ENCODE measurements at places on chromosomes 3 and 15.
A peak's percentile ranks its signal among the peaks of the same experiment; 100 is the strongest.

DNA sequence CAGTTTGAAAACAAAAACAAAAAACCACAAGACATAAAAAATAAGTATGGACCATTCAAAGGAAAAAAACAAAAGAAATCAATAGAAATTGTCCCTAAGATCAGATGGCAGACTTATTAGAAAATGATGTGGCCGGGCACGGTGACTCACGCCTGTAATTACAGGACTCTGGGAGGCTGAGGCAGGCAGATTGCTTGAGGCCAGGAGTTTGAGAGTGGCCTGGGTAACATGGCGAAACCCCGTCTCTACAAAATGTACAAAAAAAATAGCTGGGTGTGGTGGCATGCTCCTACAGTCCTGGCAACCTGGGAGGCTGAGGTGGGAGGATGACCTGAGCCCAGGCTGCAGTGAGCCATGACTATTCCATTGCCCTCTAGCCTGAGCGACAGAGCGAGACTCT is 16.6 kb downstream of the SPCS1 start:
- no peak for DNase-seq

GRCh38 chr3:17755836-17756235 is 13.4 kb upstream of the TBC1D5 start:
- DNase-seq: no peak

GRCh38 chr3:115982629-115983028 is 359.3 kb downstream of the GAP43 start:
- no peak for DNase-seq

GRCh38 chr3:150238995-150239619 is 169.0 kb upstream of the TSC22D2 start:
- DNase-seq: no peak

GRCh38 chr3:19947549-19948225 is 790 bp downstream of the RAB5A start:
- DNase-seq: peak; percentile 44

- no peak for DNase-seq
These were observed 17.8 kb upstream of the ZFYVE19 start for GRCh38 chr15:40789119-40789518.

DNA sequence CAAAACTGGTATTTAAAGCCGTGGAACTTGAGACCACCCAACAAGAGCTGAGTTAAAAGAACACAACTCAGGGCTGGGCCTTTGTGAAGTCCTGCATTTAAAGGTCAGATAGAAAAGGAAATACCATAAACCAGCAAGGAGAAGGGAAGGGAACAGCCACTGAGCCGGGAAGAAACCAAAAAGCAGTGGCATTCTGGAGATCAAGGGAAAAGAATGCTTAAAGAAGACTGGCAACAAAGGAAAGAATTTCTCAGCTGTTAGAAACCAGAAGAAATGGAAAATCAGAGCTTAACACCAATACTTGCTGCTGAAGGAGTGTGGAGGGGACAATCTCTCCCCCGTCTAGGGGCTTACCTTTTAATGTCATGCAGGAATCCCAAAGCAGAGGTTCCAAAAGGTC is 247.4 kb upstream of the CHRNA7 start:
- no peak for DNase-seq

GRCh38 chr15:58738046-58738707 is 11.3 kb downstream of the ADAM10 start:
- no peak for DNase-seq

- no peak for DNase-seq
These were observed 853.4 kb downstream of the IGSF11 start for GRCh38 chr3:118181274-118181673.

DNA sequence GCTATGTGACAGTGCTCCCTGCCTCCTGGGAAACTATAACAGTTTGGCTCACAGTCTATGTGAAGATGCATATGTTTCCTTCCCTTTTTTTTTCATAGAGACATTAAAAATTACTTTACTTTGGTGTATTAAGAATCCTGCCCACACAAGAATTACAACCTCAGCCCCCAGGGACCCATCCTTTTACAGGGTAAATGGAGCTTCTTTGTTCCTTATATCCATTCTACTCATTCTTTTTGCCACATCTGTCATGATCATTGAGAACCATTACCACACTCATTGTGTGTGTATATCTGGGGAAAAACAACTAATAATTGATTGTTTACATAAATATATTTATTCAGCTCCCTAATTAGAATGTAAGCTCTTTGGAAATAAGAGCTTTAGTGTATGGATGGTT is 157.4 kb downstream of the SSR3 start:
- no peak for DNase-seq

- DNase-seq: no peak
These were observed 33.4 kb downstream of the FRMD4B start for GRCh38 chr3:69352305-69353087.

GRCh38 chr15:51425517-51426040 is 84.1 kb downstream of the GLDN start:
- DNase-seq: no peak

DNA sequence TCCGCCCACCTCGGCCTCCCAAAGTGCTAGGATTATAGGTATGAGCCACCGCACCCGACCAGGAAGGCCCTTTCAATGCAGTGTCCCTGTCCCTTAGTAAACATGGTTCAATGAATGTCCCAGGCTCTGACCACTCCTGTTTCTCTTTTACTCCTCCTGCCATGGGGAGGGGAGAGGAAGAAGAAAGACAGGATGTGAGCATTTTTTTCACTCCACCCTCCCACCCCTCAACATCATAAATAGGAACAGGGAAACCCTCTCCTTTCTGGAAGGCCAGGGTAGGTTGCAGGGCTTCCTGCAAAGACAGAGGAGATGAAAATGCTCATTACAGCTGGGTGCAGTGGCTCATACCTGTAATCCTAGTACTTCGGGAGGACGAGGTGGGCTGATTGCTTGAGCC is 7.5 kb upstream of the TATDN2 start:
- DNase-seq: no peak

- DNase-seq: no peak
These were observed 68.2 kb downstream of the HMCES start for GRCh38 chr3:129346695-129347457.

DNA sequence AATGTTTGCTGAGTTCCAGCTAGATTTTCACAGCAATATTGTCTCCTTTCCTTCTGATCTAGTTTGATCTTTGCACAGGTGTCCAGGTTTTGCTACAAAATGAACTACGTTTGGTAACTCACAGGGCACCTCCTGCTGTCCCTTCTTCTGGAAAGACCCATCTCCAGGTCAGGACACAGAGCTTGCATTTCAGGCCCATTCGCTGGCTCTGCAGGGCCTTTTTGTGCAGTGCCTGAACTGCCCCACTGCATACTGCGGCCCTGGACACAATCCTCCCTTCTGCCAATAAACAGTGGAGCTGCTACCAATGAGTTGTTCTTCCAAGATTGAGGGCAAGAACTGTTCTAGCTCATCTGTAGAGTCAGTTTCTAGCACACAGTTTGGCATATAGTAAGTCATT is 50.7 kb upstream of the BDH1 start:
- DNase-seq: no peak

GRCh38 chr3:123818324-123818920 is 65.7 kb downstream of the MYLK start:
- no peak for DNase-seq

GRCh38 chr15:80817901-80818300 is 38.7 kb downstream of the CEMIP start:
- no peak for DNase-seq

GRCh38 chr3:66098436-66098835 is 59.7 kb upstream of the MAGI1 start:
- DNase-seq: no peak

DNA sequence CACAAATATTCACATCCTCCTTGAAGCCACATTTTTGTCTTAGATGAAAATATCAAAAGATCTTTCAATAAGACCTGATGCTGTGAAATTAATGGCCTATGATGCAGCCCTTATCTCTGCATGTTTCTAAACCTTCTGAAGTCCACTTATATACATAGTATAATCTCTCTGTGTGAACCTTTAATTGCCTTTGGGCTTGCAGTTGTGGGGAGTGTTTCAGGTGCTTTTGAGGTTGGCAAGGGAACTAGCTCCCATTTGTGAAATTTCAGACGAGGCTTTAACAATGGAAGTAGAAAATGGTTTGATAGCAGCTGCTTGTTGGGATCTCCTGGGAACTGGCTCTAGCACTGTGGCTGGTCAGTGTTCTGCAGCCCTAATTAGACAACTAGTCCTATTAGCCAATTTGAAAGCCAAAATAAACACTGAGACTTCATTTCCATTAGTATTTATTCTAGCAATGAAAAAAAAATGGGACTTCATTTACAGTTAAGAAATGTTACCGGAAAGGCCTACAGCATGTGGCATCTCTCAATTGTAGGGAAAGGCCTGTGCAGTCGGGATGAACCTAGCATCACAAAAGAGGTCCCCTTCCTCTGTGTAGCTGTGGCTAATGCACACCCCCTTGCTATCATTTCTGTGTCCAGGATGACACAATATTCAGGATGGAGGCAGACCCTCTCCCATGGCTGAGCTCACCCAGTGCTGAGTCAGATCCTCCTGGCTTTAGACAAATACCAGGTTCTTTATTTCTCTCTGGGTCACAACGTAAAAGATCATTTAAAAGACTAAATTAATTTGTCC is 140.7 kb upstream of the TRIM42 start:
- DNase-seq: no peak

DNA sequence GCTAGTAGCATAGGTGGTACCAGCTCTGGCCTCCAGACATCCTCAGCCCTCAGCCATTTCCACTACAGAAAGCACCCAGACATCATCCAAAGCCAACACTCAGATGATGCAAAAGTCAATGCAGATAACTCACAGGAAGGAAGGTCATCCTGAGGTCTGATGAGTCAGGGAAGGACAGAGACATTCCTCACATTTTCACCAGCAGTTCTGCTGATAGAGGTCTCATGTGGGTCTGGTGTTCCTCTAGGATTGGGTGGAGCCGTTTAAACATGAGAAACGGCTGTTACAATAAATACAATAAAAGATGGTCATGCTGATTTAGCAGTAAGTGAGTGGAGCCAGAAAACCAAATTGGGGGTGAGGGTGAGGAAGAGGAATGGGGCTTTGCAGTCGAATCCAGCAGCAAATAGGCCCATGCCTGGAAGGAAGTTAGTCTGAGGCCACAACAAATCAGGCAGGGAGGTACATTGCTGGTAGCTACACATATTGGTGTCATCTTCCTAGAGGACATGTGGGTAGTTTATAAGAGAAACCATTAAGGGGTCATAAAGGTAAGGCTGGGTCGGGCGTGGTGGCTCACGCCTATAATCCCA is 33.3 kb upstream of the FLNB start:
- DNase-seq: no peak

- no peak for DNase-seq
These were observed 52.6 kb downstream of the MBNL1 start for GRCh38 chr3:152321200-152321954.

- DNase-seq: no peak
These were observed 69.7 kb upstream of the UBE3A start for GRCh38 chr15:25508369-25509002.

Measured in immature natural killer cell (primary cell).